ENCODE measurements at places on chromosomes 6 and 20.

DNA sequence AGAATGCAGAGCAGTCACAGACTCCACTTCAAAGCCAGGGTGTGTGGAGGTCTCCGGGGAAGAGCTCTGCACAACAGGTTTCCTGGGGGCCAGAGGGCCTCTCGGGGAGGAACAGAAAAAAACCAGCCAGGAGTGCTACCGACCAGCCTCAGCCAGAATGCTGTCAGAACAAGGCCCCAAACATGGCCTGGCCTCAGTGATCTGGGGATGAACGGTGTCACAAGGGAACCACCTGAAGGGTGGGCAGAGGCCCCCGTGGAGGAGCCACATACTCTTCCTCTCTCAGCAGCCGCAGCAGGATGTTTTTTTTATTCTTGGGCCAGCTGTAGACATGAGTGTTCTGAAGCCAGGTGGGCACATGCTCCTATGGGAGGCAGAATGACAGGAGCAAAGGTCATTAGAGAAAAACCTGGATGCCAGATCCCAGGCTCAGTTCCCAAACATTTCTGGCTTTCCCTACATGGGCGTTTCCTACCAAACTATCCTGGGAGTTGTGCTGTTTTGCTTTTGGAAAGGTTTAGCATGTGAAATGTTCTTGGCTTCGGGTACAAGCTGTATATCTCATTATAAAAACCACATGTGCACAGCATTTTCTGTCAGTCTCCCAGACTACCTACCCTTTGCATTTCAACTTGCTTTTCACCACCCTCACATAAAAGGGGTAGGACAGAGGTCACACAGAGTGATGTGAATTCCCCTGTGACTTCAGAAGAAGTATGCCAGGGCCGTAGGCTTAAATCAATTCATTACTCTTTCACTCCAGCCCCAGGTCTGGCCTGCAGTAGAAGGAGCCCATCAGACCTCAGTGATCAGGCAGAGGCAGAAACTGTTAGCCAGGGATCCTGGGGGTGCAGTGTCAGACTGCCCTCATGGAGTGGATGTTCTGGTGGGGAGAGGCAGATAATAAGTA lies 46.2 kb downstream of the TRAF3IP2 start:
- DNase-seq = no peak

DNA sequence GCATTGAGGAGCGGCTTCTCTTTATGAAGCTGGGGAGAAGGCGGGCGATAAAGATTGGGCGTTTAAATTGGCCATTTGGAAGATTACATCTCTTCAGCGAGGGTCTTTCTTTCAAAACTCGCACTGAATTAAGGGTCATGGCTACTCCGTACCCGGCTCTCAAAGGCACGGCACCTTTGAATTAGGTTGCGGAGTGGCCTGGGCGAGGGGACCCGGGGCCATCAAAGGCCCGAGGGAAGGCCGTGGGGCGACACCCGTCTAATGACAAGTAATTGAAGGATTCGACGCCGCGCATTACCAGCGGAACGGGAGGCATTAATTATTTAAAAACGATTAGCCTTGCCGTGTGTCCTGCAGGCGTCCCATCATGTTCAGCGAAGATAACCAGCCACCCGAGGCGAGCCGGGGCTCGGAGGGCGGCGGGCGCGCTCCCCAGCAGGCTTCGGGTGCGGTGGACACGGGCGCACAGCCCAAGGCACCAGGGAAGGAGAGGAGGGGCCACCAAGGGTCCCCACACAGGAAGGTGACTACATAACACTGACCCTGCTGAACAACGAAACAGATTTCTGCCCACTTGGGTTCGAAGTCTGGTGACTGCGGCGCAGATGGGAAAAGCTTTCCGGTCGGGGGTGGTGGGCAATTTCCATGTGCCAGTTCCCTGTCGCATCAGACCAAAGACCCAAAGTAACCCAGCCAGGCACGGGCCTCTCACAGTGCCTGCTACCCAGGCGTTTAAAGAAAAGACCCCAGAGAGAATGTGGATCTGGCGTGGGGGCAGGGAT lies 7.4 kb downstream of the FOXA2 start:
- DNase-seq = no peak

GRCh38 chr20:11020712-11021111 lies 346.9 kb upstream of the JAG1 start:
- DNase-seq = no peak

- no peak for DNase-seq
Measured at GRCh38 chr6:11142296-11143027, 30.9 kb upstream of the ERVFRD-1 start.

- DNase-seq = no peak
Measured at GRCh38 chr20:54028276-54029011, 42.0 kb downstream of the BCAS1 start.

DNA sequence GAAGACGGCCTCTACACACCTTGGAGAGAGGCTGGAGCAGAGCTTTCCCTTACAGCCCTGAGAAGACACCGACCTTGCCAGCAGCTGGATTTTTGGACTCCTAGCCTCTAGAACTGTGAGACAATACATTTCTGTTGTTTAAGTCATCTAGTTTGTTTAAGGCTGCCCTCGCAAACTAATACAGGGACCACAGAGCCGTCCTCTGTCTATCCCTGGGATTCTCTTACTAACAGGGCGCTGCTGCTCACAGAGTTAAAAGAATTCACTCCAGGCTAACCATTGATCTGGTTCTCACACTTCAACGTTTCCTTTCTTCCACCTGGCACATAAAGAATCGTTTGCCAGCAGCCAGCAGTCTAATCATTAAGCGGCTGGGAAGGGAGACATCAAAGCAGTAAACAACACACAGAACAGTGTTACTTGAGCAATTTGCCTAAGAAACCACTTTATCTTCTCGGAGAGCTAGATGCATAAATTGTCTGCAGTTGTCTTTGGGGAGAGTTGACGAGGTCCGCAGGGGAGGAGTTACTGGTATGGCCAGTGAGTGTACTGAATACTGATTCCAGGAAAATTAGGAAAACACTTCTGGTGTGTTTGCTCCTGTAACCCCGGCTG lies 103.5 kb upstream of the AKAP12 start:
- DNase-seq = no peak

GRCh38 chr6:149830731-149831307 lies 33.3 kb downstream of the LRP11 start:
- no peak for DNase-seq

GRCh38 chr20:45848421-45848820 lies 8.8 kb downstream of the ACOT8 start:
- DNase-seq = no peak

- DNase-seq = no peak
Measured at GRCh38 chr6:56279331-56280080, 32.1 kb upstream of the COL21A1 start.

- no peak for DNase-seq
Measured at GRCh38 chr6:115573861-115574260, 486.8 kb downstream of the FRK start.

- DNase-seq = no peak
Measured at GRCh38 chr20:22977047-22977785, 57.9 kb upstream of the SSTR4 start.

DNA sequence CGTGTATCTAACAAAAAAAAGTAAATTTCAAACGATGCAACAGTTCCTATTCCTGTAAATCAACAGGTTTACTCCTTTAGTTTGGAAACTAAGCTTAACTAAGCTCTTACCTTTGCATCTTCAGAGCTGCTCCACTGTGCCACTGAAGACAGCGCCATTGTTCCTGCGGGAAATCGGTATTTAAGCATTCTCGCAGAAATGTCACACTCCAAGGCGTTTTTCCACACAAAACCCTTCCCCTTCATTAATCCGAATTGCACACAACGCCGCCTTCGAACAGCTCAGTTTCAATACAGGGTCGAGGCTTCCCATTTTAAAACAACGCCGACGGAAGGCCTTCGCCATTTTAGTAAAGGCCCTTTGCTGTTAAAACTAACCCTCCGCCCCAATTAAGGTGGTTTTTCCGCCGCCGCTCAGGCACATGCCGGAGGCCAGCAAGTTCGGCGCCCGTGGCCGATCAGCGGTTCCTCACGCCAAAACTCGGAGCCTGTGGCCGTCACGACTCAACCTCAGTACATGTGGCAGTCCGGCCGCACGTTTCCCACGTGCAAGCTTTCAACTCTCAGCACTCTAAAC lies 35.4 kb upstream of the SYNCRIP start:
- DNase-seq = no peak

GRCh38 chr6:98657764-98658163 lies 176.6 kb upstream of the POU3F2 start:
- DNase-seq = no peak

GRCh38 chr6:122202576-122203137 lies 196.8 kb upstream of the HSF2 start:
- no peak for DNase-seq

DNA sequence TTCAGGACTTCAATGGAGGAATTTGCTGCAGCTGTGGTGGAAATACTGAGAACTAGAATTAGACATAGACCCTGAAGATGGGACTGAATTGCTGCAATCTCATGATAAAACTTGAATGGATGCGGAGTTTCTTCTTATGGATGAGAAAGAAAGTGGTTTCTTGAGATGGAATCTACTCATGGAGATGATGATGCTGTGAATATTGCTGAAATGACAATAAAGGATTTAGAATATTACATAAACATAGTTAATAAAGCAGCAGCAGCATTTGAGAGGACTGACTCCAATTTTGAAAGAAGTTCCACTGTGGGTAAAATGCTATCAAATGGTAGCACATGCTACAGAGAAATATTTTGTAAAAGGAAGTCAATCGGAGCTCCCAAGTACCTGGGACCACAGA lies 264.6 kb downstream of the UBE3D start:
- no peak for DNase-seq

GRCh38 chr6:128071212-128071611 lies 170.4 kb upstream of the THEMIS start:
- DNase-seq = no peak

DNA sequence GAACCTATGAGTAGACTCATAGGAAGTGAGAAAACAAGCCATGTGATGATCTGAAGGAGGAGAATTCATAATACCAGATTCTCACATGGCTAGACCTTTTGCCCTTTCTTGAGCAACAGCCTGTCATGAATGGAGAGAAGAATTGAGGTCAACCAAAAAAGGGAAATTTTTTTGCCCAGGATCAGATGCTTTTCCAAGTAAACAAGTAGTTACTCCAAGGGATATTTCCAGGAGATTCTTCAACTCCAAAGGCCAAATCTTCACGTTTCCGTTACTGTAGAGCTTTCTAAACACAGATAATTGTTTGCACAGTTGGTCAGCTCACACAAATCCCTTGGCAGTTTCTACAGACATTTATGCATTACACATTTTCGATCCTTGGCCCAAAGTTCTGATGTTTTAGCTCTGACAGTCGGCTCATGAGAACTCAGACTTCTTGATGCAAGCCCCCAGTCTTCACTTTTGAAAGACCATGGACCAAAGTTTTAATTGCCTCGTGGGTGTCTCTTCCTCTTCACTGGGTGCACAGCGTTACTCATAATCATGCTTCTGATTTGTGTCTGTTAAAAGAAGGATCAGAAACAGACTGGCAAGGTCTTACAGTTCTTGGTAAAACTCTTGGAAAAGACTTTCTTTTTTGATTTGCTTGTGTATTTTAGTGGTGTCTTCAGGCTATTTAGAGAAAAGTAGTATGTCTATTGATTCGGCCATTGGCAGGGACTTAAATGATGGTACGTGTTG lies 115.0 kb downstream of the TSHZ2 start:
- no peak for DNase-seq

DNA sequence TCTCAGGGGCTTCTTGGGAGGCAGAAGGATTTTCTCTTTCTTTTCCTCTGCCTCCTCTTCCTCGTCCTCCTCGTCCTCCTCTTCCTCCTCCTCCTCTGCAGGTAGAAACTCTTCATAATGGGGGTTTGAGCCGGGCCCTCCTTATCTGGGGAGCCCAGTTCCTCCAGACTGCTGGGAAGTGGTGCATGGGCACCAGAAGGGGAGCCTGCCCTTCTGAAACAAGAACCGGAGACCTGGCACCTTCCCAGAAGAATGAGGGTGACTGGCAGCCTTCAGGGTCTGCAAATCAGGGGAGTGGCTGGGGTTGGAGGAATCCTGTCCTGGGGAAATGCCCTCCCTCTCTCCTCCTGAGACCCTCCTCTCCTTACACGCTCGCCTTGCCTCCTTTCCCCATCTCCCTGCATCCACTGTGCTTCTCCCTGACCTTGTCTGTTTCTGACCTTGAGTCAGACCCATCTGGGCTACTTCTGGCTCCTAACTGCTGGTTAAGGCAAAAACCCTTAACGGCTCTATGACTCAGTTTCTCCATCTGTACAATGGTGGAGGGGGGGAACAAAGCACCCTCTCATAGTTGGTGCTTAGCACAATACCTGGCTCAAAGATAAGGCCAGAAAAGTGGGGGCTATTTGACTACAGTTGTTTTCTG lies 1.7 kb downstream of the TULP1 start:
- DNase-seq = no peak

GRCh38 chr6:23027281-23027680 lies 457.9 kb downstream of the HDGFL1 start:
- no peak for DNase-seq

- no peak for DNase-seq
Measured at GRCh38 chr6:43733471-43734293, 36.3 kb upstream of the VEGFA start.

- no peak for DNase-seq
Measured at GRCh38 chr6:163364641-163365040, 49.9 kb upstream of the QKI start.

DNA sequence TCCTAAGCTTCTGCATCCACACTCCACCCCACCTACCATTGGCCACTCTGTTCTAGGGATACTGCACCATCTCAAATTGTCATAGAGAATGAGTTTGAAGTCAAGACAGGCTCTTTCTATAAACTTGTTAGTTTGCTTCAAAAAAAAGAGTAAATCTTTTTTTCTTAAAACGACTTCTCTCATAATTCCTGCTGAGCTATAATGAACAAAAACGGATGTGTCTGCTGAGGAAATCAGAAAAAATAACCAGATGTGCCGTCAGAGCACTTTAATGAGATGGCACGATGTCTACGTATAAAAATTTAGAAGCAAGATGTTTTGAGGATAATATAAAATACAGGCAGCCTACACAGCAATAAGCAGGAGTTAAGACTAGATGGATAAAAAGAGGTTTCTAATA lies 24.0 kb upstream of the DDO start:
- no peak for DNase-seq

GRCh38 chr6:40280231-40280630 lies 306.9 kb downstream of the LRFN2 start:
- DNase-seq = no peak

- DNase-seq = no peak
Measured at GRCh38 chr6:33714385-33715040, 3.0 kb upstream of the UQCC2 start.

GRCh38 chr6:166989427-166990032 lies 9.7 kb upstream of the CEP43 start:
- no peak for DNase-seq

GRCh38 chr6:109105681-109106080 lies 10.4 kb downstream of the CEP57L1 start:
- DNase-seq = no peak

- DNase-seq = no peak
Measured at GRCh38 chr6:154923199-154923869, 71.8 kb upstream of the TIAM2 start.

GRCh38 chr6:127290391-127291265 lies 24.0 kb downstream of the RNF146 start:
- no peak for DNase-seq

DNA sequence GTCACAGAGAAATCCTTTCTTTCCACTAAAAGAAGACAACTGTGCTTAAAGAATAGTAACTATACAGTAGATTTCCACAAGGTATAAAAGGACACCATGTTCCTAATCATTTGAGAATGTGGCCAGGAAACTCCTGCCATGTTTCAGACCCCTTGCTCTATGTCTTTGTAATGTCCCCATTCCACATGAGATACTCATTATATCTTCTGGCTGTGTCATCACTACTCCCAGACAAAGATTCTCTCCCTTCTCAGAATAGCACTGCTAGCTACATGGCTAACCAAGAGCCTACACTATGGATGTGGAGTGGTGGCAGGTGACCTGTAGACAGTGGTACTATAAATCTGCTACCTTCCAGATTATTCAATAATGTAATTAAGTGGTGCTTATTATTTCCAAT lies 218.1 kb upstream of the MCHR2 start:
- no peak for DNase-seq
